ENCODE measurements at places on chromosomes 4 and X.

- peak; percentile 6 for DNase-seq
These were observed 373.4 kb downstream of the PDGFC start for GRCh38 chr4:156598138-156598681.

- DNase-seq, result no peak
These were observed 112.0 kb upstream of the NDP start for GRCh38 chrX:44085209-44085608.

DNA sequence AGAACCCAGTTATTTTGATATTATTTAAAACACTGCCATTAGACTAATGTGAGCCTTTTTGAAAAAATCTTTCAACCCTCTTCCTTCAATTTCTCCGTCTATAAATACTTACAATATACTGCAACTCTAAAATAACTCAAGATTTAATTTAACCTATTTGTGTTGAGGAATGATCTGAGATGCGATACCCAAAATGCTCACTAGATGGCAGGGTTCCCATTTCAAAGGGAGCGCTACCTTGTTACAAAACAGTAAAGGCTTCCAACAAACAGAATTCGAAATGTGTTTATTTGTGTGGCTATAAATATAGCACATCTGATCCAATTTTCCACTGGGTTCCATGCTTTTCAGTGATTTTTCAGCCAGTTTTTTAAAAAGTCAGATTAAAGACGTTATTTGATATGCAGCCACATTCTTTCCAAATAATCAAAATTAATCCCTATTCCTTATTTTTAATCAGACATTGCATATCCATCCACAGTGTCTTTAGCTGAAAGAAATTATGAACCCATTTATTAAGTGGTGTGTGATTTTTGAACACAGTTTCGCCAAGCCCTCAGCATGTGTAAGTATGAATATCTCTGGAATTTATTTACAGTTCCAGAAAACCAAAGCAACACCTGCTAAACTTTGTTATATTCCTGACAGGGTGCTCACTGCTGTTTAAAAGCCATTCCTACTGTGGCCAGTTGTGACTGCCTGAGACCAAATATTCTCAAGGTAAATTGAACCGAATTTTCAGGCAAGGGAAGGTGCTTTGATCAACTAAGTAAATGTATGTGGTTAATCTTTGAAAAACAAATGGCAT, 668.0 kb upstream of the LCORL start:
- DNase-seq, result peak; percentile 63

DNA sequence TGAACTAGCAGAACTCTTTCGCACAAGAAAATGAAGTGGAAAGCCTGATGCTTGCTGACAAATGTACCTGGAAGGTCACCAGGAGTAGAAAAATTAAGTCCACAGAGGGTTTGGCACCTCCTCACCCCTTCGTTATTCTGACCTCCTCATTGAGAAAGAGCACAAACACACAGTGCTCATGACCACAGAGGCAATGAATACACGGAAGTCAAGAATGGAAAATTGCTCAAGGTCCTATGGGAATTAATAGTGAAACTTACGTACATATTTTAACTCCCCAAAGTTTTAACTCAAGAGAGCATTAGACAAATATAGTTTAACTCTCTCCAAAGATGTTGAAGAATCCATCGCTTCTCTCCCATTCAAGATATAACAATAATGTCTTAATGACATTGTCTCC, 83.6 kb upstream of the CAMK2D start:
- peak; percentile 49 for DNase-seq

DNA sequence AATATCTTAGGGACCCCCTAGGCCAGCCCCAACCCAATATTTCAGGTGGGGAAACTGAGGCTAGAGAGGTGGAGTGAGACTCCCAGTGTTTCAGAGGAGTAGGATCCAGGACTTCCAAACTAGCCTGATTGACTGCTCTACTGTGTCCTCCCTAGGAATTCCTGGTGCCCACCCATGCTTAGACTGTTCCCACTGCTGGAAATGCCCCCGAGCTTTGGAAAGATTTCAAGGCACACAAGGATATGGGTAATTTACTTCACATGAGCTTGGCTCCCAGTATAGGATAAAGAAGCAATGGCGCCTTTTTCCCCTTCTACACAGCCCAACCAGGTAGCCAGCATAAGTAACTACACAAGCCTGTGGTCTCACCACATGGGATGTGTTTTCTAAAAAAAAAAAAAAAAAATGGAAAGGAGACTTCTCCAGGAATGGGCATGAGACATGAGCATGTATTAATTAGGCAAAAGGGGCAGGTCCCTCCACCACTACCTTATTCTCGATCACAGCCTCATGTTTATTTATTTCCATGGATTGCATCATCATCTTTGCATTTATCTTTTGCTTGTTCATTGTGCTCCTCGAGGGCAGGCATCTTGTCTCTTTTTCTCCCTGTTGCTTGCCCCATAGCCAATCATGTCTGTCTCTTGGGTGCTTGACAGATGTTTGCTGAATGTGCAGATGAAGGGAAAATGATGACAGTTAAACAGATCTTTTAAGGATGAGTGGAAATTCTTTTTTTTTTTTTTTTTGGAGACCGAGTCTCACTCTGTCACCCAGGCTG, 66.7 kb downstream of the DRD5 start:
- DNase-seq, result no peak

- no peak for DNase-seq
These were observed 55.7 kb downstream of the NDNF start for GRCh38 chr4:121016611-121017010.

DNA sequence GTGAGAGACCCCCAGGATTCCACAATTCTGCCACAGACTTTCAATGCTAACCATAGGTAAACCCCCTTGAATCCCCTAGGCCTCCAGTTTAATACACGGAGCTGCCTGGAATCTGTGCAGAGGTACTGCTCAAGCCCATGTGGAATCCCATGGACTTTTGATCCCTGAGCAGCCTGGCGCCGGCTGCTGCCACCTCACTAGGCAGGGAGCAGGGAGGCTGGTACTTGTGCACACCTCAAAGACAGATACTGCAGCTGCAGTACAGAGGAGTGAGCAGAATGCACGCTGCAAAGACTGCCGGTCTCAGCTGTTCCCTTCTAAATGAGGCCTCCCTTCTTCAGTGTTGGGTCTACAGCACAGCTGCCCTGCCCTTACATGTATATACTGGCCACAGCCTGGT, 79.4 kb downstream of the RPS6KA6 start:
- no peak for DNase-seq

- no peak for DNase-seq
These were observed 630.1 kb downstream of the STIM2 start for GRCh38 chr4:27490766-27491165.

GRCh38 chrX:23840674-23841073, 57.7 kb downstream of the SAT1 start:
- DNase-seq, result no peak

GRCh38 chr4:8760561-8760960, 111.1 kb downstream of the HMX1 start:
- DNase-seq, result no peak

- no peak for DNase-seq
These were observed 4.3 kb upstream of the CCNQ start for GRCh38 chrX:153603131-153603656.

DNA sequence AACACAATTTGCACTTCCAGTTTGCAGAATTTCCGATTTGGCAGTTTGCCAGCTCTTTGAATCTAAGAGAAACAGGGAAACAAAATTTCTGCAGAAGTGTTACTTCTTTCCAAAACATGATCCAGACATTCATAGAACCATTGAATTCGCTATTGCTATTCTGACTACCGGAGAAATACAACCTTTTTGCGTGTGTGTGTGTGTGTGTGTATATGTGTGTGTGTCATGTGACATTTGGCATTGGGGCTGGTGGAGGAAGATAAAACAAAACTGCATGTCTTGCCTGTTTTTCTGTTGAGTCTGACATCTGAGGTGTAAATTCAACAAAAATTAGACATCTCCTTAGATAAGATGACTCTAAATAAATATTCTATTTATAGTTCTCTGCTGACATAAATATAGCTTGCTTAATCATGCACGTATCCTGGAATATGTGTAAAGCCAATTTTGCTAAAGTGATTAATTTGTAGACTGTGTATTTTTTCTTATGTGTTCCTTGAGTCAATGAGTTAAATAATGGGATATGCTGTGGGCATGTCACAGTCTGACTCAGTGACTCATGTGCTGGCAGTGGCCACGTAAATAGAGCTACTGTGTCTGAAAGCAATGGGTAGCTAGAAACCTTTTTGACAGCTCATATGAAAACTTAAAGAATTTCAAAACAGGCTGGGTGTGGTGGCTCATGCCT, 98.9 kb downstream of the HPGD start:
- peak; percentile 89 for DNase-seq

DNA sequence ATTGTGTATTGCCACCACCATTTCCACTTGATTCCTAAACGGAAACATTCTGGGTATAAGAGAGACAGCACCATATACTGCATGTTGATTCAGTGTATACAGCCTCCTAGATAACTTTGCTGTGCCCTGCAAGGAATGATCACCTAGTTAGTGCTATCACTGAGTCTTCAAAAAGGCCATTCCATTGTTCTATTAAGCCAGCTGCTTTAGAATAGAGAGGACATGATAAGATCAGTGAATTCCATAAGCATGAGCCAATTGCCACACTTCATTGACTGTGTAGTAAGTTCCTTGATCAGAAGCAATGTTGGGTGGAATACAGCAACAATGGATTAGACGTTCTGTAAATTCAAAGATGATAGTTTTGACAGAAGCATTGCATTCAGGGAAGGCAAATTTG, 1047.3 kb downstream of the PCDH18 start:
- no peak for DNase-seq

GRCh38 chrX:146614663-146615478, 194.7 kb upstream of the CXorf51B start:
- no peak for DNase-seq

DNA sequence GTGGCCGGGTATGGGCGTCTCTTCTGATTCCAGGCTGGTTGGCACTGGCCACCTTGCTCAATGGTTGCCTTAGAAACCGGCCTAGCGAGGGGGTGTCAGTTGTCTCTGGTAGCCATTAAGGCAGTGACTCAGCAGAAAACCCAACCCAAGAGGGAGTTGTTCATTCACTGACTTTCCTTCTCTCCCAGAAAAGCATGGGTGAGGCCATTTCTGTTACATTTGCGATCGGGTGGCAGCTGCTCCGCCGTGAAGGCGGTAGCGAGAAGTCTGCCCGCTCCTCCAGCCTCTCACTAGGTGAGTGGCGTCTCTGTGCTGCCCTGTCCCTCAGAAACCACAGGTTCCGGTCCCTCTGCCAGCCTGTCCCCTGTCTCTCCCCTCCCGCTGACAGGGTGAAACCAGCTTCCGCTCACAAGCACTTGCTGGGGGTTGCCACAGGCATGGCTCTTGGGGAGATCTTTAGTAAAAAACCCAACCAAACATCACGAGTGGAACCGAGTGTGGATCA, 17.4 kb downstream of the IRAK1 start:
- peak; percentile 80 for DNase-seq

DNA sequence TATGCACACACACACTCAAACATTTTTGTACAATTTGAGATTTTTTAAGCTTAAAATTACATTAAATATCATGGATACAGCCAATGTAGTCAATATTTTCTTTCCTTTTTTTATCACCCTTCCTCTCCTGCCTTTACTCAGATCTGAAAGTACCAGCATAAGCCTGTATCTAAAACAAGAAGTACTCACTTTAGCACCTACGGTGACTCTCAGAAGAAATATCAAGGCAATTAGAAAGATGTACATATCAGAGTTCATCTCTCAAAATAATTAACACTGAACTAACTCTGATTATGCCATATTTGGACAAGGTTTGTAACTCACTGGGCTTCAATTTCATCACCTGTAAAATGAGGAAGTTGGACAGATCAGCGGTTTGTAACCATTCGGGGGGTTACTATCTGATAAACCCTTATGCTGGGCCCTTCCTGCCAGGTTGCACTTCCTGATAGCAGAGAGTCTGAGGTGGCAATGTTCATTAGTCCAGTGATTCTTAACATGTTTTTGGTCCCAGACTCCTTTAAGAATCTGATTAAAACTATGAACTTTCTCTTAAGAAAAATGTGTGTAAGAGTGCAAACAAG, 5.7 kb upstream of the GPR174 start:
- DNase-seq, result no peak

GRCh38 chrX:19225909-19226308, 103.6 kb upstream of the ADGRG2 start:
- peak; percentile 18 for DNase-seq

DNA sequence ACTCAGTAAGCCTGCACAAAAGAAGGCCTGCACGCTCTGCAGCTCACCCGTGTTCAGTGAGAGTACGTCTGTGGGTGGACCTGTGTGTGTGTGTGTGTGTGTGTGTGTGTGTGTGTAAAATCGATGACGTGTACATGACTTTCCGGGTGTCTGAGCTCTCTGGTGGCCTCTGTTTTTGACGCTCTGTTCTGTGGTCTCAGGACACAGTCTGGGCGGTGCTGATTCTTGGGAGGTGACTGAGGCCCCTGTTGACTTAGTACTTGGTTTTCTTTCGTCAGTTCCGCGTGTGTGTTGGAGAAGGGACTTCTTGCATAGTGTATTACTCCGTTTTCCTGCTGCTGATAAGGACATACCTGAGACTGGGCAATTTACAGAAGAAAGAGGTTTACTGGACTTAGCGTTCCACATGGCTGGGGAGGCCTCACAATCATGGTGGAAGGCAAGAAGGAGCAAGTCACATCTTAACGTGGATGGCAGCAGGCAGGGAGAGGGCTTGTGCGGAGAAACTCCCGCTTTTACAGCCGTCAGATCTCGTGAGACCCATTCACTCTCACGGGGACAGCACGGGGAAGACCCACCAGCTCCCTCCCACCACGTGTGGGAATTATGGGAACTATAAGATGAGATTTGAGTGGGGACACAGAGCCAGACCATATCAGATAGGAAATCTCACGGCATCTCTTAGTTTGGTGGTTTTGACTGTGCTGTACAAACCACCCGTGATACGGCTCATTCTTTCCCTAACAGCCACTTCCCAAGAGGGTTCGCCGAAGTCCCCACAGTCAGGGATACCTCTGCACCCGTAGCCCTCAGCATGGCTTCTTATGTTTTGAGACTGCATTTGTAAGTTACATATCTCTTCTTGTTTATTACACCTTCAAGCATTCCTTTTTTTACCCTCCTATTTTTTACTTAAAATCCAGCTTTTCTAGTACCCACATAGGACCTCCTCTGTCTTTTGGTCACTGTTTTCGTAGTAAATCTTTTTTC, 24.5 kb downstream of the UVSSA start:
- DNase-seq, result no peak

DNA sequence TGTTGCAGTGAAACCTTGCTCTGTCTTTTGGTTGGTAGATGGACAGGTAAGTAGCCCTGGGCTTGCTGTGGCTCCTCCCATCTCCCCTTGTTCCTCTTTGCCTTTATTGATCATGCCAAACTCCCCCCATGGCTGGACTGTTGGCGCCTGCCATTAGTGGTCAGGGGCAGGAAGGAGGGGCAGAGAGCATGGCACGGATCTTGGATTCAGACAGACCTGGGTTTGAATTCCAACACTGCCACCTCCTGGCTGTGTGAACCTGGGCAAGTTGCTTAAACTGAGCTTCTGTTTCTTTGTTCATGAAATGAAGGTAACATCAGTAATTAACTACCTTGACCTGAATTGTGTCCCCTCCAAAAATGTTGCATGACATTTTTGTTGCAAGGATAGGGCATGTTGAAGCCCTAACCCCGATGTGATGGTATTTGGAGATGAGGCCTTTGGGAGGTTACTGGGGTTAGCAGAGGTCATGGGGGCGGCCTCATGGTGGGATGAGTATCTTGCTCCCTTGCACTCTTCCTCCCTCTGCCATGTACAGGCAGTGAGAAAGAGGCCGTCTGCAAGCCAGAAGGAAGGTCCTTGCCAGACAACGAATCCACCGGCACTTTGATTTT, 6.0 kb downstream of the SLC2A9 start:
- DNase-seq, result peak; percentile 51

- DNase-seq, result no peak
These were observed 33.2 kb downstream of the LRPAP1 start for GRCh38 chr4:3498901-3499510.

- no peak for DNase-seq
These were observed 212.0 kb downstream of the COMMD8 start for GRCh38 chr4:47251348-47252135.
